Esophagus squamous epithelium (tissue), 5 donors: ENCODE measurements at places on chromosomes 12 and 14. TPM values are rescaled to one million over a fixed set of nuclear protein-coding genes. Genes with fewer than 3 reads are reported as not detected.

- no peaks in the 10 kb centered on the region for H3K36me3 ChIP-seq
- no peak for DNase-seq
- no peak overlapping the region for H3K4me3 ChIP-seq
- no peaks in the 10 kb centered on the region for H3K27me3 ChIP-seq
These were observed 118.9 kb downstream of the STAB2 start for GRCh38 chr12:103705927-103706326.

GRCh38 chr14:91454580-91454979 is 37.0 kb upstream of the CCDC88C start:
- H3K4me3 ChIP-seq = no peak overlapping the region
- H3K4me1 ChIP-seq = no peaks in the 10 kb centered on the region
- H3K27me3 ChIP-seq = no peaks in the 10 kb centered on the region
- DNase-seq = no peak
- peaks cover 6% of the 10 kb centered on the region for H3K36me3 ChIP-seq

GRCh38 chr14:81591266-81591665 is 57.6 kb upstream of the SEL1L start:
- H3K27me3 ChIP-seq = no peaks in the 10 kb centered on the region
- no peak for DNase-seq
- no peaks in the 10 kb centered on the region for H3K36me3 ChIP-seq

DNA sequence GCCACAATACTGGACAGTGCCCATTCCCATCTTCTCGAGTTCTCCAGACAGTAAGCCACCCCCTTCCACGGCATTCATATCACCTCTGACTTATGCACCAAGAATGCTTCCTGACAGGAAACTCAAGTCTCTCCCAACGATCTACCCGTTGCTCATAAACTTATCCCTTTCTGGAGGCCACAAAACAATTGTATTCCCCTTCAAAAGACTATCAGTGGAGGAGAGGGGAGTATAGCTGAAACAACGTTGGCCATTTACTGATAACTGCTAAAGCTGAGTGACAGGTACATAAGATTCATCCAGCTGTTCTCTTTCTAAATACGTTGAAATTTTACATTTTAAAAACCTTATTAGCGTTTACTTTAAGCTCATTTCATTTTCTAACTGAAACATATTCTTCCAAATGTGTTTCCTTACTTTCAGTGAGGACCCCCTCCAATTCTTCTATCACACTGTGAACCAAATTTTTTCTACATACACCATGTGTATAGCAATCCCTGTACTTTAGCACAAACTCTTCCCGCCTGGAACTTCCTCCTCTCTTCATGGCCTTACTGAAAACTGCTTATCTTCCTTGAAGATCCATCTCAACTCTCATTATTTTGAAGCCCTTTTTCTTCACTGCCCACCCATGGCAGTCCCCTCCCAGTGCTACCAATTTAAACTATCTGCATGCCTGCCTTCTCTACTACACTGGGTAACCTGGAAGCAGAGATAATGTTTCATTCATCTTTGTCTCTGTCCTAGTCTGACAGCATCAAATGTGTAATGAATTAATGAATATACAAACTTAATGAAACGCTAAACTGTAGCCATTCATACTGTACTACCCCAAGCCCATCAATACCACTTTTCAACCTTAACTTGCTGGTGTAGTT is 28.8 kb downstream of the ATXN2 start:
- no peak for DNase-seq
- H3K4me3 ChIP-seq = no peak overlapping the region
- no peaks in the 10 kb centered on the region for H3K27me3 ChIP-seq
- H3K4me1 ChIP-seq = peaks cover 16% of the 10 kb centered on the region
- H3K27ac ChIP-seq = no peak overlapping the region

DNA sequence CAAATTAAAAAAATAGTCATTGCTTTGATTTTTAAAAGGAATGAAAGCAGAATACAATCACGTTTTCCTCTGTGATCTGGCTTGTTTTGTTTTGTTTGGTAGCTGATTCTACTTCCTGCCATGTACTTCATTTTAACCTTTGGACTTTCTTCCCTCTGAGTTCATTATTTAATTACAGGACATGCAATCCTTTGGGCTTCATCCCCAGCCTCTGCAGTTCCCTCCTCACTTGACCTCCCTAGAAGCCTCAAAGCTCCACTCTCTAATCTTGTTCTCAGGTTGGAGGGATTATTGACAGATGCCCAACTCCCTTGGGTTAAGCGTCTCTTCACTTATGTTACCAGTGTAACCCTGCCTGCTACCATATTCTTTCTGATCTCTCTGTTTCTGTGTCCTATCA is 967.9 kb upstream of the SEL1L start:
- no peak for DNase-seq
- H3K36me3 ChIP-seq = no peaks in the 10 kb centered on the region
- H3K4me3 ChIP-seq = no peak overlapping the region
- H3K27ac ChIP-seq = peak overlapping the region; percentile 20
- H3K27me3 ChIP-seq = no peaks in the 10 kb centered on the region

KRT83 gene
- not detected for total RNA-seq

LRRIQ1 gene
- not detected for total RNA-seq

KRT3 gene
- total RNA-seq = 0.61 TPM
